Ovary (tissue), 10 donors: ENCODE measurements at places on chromosomes 11 and 22. TPM values are rescaled to one million over a fixed set of nuclear protein-coding genes. Genes with fewer than 3 reads are reported as not detected.
A peak's percentile ranks its signal among the peaks of the same experiment; 100 is the strongest.

OR8A1 gene
- total RNA-seq = not detected

RIMBP3C gene
- total RNA-seq = not detected

DNA sequence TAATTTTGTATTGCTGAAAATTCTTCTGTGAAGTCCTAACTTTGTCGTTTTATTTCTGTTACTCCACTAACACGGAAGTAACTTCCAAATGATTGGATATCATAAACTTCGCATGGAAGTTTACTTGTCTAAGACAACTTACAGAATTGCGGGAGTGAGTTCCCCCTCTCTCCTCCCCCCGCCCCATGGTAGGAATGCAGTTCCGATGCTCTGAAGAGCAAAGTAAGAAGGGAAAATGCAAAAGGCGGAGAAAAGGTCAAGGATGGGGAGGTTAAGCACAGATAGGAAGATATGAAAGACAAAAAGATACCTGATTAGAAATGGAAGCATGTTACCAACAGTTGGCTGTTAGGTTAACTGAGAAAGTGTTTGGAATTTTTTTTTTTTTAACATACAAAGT is 1.3 kb downstream of the EIF3M start:
- no peak overlapping the region for H3K27ac ChIP-seq
- H3K36me3 ChIP-seq = no peaks in the 10 kb centered on the region
- no peak for DNase-seq
- H3K4me3 ChIP-seq = peak overlapping the region; percentile 73
- H3K27me3 ChIP-seq = no peaks in the 10 kb centered on the region

GRCh38 chr11:16966930-16967671 is 47.1 kb downstream of the PLEKHA7 start:
- no peaks in the 10 kb centered on the region for H3K27me3 ChIP-seq
- no peak for DNase-seq
- no peaks in the 10 kb centered on the region for H3K4me1 ChIP-seq
- no peak overlapping the region for H3K4me3 ChIP-seq
- H3K36me3 ChIP-seq = no peaks in the 10 kb centered on the region
- H3K27ac ChIP-seq = no peak overlapping the region

- no peak for DNase-seq
- peaks cover 3% of the 10 kb centered on the region for H3K4me1 ChIP-seq
- H3K4me3 ChIP-seq = no peak overlapping the region
- H3K27me3 ChIP-seq = no peaks in the 10 kb centered on the region
Measured at GRCh38 chr11:62656796-62657429, 3.8 kb upstream of the INTS5 start.

DNA sequence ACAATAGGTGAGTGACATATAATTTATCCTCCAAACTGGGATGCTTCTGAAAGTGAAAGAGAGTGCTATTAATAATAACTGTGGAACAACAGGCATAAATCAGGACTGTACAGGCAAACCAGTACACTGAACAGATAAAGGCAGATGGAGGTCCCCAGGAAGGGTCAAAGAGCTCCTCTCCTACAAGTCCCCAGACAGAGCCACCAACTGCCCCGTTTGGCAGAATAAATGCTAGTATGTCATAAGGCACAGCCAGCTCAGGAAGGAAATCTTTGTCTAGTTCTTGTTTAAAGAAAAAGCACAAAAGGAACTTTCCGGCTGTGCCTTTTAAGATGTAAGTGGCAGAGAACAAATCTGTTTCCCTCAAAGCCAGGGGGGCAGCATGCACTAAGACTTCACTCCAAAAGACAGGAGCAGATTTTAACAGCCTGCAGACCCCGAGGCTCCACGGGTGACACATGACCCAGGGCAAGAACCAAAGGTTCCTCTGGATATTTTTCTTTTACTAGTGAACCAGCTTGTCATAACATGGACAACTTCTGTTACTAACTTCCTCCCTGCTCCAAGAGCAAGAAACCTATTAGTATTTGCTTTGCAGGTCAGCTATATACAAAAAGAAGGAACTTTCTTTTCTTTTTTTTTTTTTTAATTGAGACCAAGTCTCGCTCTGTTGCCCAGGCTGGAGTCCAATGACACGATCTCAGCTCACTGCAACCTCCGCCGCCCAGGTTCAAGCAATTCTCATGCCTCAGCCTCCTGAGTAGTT is 50.2 kb downstream of the MYH9 start:
- no peaks in the 10 kb centered on the region for H3K27me3 ChIP-seq
- peak overlapping the region; percentile 38 for H3K27ac ChIP-seq
- no peak for DNase-seq
- H3K4me1 ChIP-seq = peaks cover 8% of the 10 kb centered on the region

DNA sequence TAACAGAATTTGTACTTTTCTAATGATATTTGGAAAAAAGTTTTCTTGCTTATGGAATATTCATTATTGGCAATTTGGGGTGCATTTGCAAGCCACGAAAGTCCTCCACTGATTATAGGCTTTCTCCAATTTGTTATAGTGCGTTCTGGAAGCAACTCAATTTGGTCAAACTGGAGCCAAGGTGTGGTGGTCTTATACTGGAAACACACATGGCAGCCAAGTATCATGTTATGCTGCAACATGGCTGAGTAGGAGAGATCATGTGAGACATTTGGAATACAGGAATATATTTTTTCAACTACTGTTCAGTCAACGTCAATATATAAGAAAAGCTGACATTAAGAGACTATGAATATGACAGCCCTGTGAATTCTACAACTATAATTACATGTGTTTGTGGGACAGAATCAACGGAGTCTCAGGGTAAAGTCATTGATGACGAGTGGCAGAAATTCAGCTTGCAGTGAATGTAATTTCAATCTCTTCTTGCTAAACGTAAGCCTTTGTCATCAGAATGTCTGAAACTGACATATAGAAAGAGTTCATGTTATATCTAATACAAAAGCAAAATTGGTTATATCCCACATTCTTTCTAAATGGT is 83.8 kb upstream of the FIBIN start:
- no peak overlapping the region for H3K27ac ChIP-seq
- no peak for DNase-seq
- H3K27me3 ChIP-seq = no peaks in the 10 kb centered on the region
- H3K36me3 ChIP-seq = no peaks in the 10 kb centered on the region
- H3K4me3 ChIP-seq = no peak overlapping the region

- no peaks in the 10 kb centered on the region for H3K27me3 ChIP-seq
- H3K4me1 ChIP-seq = no peaks in the 10 kb centered on the region
- H3K27ac ChIP-seq = no peak overlapping the region
- no peak overlapping the region for H3K4me3 ChIP-seq
- no peaks in the 10 kb centered on the region for H3K36me3 ChIP-seq
- no peak for DNase-seq
Measured at GRCh38 chr11:76835928-76836612, 24.6 kb upstream of the ACER3 start.

SEZ6L gene
- 0.13 TPM for total RNA-seq

- no peaks in the 10 kb centered on the region for H3K4me1 ChIP-seq
- no peak for DNase-seq
- H3K36me3 ChIP-seq = no peaks in the 10 kb centered on the region
Measured at GRCh38 chr22:32378707-32379272, 21.1 kb downstream of the RFPL3 start.

DNA sequence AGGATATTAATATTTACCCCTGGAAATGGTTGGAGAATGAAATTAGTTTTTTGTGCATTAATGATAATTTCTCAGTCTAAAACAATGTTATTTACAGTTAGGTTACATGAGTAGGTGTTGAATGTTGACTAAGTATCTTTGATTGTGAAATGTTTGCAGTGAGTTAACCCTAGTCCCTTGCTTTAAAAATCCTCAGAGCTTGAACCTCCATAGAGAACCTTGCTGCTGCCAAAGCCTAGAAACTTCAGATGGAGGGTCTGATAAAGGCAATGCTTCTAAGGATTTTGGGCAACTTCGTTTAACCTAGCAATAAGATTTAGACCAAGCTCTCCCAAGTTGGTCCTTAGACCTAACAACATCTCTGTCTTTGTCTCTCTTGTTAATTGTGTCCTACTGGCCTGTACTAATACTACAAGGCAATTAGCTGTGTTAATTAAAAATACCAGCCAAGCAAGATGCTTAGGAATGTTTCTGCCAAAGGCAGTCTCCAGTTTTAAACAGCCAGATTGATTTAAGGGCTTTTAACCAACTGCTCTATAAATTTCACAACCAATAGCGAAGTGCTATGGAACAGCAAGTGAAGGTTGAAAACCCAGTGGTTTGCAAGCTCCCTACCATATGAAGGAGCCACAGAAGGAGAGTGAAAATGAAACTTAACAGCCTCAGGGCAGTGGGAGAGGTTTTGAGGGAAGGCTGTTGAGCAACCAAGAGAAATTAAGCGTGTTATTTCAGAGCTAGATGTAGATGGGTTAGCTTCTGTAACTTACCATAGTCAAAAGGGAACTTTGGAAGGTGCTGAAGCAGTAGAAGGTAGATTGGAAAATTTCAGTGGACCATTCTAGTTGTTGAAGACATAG is 295.9 kb upstream of the ANO5 start:
- DNase-seq = no peak
- H3K4me1 ChIP-seq = no peaks in the 10 kb centered on the region
- no peak overlapping the region for H3K4me3 ChIP-seq
- no peaks in the 10 kb centered on the region for H3K36me3 ChIP-seq
- H3K27ac ChIP-seq = no peak overlapping the region

MYOD1 gene
- not detected for total RNA-seq

GRCh38 chr11:31903225-31904074 is 92.3 kb upstream of the PAX6 start:
- no peaks in the 10 kb centered on the region for H3K27me3 ChIP-seq
- no peaks in the 10 kb centered on the region for H3K36me3 ChIP-seq
- H3K4me1 ChIP-seq = no peaks in the 10 kb centered on the region
- no peak for DNase-seq

GRCh38 chr22:29203488-29204454 is 1.9 kb upstream of the EMID1 start:
- DNase-seq = no peak
- H3K36me3 ChIP-seq = no peaks in the 10 kb centered on the region
- H3K4me3 ChIP-seq = no peak overlapping the region
- no peak overlapping the region for H3K27ac ChIP-seq

- no peak for DNase-seq
- no peaks in the 10 kb centered on the region for H3K27me3 ChIP-seq
- no peaks in the 10 kb centered on the region for H3K4me1 ChIP-seq
Measured at GRCh38 chr11:93160156-93160555, 37.6 kb downstream of the SLC36A4 start.
